ENCODE measurements at places on chromosomes 5 and 9.
A peak's percentile ranks its signal among the peaks of the same experiment; 100 is the strongest.

GRCh38 chr9:75639971-75640610 is 250.4 kb upstream of the PCSK5 start:
- no peak for DNase-seq

GRCh38 chr9:6444128-6444527 is 31.1 kb downstream of the UHRF2 start:
- no peak for DNase-seq

- DNase-seq, result peak; percentile 54
Observed at GRCh38 chr9:126276056-126276728, 50.4 kb upstream of the MVB12B start.

- DNase-seq, result no peak
Observed at GRCh38 chr9:113509463-113509862, 45.9 kb downstream of the RGS3 start.

DNA sequence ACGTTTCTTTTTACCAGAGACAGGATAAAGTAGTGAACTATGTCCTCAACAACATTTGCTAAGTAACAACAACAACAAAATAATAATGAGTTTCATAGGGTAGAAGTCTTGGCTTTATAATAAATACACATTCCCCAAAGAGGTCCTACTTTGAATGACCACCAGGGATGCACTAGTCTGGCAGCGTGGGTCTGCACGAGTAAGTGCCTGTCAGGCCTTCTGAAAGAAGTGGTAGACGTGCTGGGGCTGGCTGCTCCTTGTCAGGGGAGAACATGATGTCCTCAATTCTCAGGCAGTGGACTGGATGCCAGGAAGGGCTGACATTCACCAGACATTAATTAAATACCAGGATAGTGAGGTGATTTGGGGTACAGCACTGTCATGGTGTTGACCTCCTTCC is 331.1 kb downstream of the TMEM38B start:
- DNase-seq, result no peak

DNA sequence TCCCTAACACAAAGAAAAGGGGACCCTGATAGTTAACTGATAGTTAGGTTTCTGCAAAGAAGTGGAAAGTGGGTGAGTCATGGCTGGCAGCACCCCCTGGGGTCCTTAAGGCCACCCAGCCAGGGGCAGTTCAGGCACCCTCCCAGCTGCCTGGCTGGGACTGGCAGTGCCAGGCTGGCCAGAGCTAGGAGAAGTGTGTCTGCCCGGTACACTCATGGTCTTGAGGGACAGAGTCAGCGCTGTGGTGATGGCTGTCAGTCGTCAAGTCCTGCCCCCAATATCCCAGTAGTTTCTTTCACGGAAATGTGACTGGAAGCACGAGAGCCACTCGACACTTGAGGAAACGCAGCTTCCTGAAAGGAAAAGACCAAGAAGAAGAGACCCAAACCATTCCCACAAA is 22.3 kb upstream of the CNOT6 start:
- no peak for DNase-seq

DNA sequence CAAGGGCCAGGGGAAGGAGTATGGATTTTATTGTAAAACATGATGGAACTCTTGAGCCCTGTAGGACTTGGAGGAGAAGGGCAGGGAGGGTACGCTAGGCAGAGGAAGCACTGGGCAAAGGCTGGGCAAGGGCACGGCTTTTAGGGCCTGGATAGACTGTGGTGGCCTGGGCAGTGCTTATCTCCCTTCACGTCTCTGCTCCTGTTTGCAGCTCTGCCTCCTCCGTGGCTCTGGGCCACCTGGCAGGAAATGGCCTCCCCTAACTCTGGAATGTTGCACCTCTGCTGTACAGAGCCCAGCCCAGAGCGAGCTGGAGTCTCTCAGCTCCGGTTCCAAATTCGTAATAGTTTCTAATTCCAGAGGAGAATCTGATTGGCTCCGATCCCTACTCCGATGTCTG is 12.2 kb upstream of the STC2 start:
- no peak for DNase-seq

- DNase-seq, result no peak
Observed at GRCh38 chr9:36189976-36190375, 745 bp upstream of the CLTA start.

GRCh38 chr5:124043456-124043855 is 531.5 kb downstream of the CSNK1G3 start:
- DNase-seq, result no peak

- DNase-seq, result no peak
Observed at GRCh38 chr9:6562201-6562600, 83.3 kb downstream of the GLDC start.

- DNase-seq, result no peak
Observed at GRCh38 chr5:169222934-169223594, 77.9 kb downstream of the SLIT3 start.

DNA sequence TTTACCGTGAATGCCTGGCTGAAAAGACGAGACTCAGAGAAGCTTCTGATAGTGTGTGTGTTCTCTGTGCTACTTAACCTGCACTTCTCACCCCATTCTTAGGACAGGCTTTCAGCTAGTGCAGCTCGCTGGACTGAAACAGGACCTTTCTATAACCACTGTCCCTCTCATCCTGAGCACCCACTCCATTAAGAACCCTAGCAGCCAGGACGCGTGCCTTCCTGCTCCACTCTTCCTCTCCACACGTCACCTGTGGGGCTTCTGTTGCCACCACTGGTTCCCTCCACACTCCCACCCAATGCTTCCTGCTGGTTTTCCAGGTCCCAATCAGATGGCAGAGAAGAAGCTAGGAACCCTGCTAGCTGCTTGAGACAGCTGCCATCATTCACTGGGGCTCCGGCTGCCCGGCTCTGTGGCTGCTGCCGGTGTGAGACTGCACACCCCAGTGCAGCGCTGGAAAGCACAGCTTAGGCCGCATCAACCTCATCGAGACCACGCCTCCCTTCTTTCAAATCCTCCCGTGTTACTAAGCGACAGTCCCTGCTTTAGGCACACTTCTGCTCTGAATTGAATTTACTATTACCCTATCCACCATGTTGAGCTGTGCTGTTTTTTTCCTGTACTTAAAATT is 44.0 kb downstream of the RNF130 start:
- no peak for DNase-seq

Data from D721Med (cell line).